ENCODE measurements at places on chromosomes 4 and X.

- no peak for DNase-seq
These were observed 641.5 kb downstream of the FAT4 start for GRCh38 chr4:125956276-125956675.

DNA sequence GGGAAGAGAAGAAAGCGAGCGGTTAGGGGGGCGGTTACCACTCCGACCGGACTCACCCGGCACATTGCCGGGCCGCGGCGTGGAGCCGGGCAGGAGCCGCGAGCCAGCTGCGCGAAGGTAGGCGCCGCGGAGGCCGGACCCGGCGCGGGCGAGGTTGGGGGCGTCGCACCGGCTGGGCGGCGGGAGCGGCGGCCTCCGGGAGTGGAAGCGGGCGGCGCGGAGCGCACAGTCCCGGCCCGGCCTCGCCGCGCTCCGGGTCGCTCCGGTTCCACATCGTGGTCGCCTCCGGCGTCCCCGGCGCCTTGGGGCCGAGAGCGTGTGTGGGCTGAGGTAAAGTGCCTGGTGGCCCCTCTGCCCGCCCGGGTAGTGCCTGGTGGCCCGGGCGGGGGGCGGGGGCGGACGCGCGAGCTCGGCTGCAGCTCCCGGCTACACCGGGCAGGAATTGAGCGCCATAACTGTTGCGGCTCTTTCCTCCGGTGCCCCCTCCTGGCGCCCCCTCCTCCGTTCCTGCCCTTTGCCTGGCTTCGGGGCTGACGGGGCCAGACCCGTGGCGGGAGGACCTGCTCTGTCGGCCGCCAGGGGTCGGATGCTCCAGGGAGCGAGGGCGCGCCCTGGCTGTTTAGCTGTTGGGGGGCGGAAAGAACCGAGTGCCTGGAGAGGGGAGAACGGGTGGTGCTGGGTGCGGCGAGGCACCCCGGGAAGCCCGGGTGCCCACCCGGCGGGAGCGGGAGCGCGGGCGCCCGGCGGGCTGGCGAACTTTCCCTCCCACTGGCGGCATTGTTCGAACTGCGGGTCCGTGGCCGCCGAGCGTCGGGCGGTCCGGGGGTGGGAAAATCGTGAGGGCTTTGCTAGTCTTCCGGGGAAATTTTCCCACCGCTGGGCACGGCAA lies 626 bp downstream of the JADE3 start:
- peak; percentile 32 for DNase-seq

DNA sequence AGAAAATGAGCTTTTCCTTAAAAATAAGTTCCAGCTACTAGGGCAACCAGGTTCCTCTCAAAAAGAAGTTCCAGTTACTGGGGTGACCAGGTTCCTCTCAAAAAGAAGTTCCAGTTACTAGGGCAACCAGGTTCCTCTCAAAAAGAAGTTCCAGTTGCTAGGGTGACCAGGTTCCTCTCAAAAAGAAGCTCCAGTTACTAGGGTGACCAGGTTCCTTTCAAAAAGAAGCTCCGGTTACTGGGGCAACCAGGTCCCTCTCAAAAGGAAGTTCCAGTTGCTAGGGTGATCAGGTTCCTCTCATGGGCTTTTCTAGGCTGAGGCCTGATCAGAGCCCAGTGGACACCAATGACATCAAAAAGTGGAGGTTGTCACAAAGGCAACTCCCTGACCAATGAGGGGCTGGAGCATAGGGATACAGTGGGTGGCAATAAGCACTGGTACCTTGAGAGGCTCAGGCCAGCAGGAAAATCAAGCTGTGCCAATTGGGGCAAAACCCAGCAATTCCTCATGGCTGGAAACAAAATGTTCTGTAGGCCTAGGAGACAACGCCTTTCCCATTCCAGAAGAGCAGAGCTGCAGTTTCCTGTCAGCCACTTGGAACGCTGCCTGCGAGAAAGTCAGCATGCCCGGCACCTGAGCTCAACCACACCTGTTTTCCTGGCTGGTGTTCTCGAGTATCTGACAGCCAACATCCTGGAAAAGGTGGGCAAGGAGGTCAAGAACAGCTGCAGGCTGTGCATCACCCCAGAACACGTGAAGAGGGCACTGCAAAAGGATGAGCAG lies 12.3 kb upstream of the SYTL5 start:
- DNase-seq = no peak

DNA sequence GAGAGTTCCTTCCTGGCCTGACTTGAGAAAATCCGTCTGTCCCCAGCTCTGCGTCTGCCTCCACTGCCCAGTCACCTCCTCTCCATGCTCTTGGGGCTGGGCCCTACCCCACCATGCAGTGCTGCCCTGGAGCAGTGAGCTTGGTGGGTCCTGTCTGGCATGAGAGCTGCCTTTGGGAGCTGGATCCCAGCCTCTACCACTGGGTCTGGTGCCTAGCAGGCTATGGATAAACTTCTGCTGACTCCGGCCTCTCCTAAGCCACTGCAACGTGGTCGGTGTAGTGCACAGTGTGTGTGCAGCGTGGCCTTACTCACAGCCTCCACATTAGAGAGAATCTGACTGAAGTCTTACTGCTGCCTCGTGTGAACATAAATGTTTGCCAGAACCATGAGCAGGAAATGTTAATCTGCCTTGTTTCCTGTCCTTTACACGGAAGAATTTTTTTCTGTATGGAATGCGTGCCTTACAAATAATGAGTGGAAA lies 47.6 kb downstream of the HTT start:
- no peak for DNase-seq

- DNase-seq = no peak
These were observed 223.1 kb upstream of the SLIT2 start for GRCh38 chr4:20028645-20029044.
